Activated CD4-positive, CD25-positive, alpha-beta regulatory T cell treated with anti-CD3 and anti-CD28 coated beads, Interleukin-2, amount 50 U/mL, for 72 hours (primary cell): ENCODE measurements at places on chromosomes 16 and 17.

- no peak for DNase-seq
These were observed 180.8 kb upstream of the CACNG3 start for GRCh38 chr16:24075302-24075701.

DNA sequence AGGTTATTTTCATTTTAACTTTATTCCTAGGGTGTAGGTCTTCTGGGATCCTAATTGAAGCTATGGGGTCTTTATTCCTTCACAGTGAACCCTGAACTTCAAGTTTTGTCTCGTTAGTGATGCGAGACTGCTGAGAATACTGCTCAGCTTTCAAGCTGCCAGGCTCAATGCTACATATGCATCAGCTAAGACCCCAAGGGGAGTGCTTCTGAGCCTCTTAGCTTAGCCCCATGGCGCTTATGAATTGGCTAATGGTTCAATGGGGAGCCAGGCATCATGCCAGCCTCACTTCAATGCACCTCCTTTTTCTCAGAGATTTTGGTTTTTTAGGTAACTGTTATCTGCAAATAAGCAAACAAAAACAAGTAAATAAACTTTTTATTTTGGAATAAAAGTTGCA is 94.1 kb upstream of the SIAH1 start:
- DNase-seq: no peak

DNA sequence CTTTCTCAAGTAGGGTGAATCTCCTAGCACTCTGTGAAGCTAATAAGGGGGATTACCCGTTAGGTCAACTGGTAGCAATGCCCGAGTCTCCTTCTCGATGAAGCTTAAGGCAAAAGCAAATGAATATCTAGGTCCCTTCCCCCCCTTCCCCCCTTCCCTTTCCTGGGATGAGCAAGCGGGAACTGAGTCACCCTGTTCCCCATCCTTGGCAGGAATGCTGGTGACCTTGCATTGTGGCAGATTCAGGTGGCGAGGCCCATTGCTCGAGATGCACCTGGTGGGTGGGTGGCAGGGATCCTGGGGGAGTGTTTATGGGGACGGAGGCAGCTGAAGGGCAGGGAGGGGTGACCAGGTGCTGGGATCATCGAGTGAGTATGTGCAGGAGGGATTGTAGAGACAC is 7.1 kb downstream of the NXPH3 start:
- no peak for DNase-seq

GRCh38 chr17:42555122-42555622 is 2.4 kb downstream of the HSD17B1 start:
- DNase-seq: no peak

- no peak for DNase-seq
These were observed 33.9 kb downstream of the GSE1 start for GRCh38 chr16:85646976-85647375.

- DNase-seq: no peak
These were observed 9.7 kb downstream of the CTCF start for GRCh38 chr16:67571981-67572431.

GRCh38 chr16:24950275-24950674 is 64.9 kb downstream of the ARHGAP17 start:
- DNase-seq: no peak

GRCh38 chr16:1830213-1830612 is 3.2 kb downstream of the FAHD1 start:
- no peak for DNase-seq

- DNase-seq: no peak
These were observed 968 bp upstream of the PRKAR1A start for GRCh38 chr17:68511254-68511670.

- no peak for DNase-seq
These were observed 77.4 kb downstream of the ANKFN1 start for GRCh38 chr17:56230660-56231059.

DNA sequence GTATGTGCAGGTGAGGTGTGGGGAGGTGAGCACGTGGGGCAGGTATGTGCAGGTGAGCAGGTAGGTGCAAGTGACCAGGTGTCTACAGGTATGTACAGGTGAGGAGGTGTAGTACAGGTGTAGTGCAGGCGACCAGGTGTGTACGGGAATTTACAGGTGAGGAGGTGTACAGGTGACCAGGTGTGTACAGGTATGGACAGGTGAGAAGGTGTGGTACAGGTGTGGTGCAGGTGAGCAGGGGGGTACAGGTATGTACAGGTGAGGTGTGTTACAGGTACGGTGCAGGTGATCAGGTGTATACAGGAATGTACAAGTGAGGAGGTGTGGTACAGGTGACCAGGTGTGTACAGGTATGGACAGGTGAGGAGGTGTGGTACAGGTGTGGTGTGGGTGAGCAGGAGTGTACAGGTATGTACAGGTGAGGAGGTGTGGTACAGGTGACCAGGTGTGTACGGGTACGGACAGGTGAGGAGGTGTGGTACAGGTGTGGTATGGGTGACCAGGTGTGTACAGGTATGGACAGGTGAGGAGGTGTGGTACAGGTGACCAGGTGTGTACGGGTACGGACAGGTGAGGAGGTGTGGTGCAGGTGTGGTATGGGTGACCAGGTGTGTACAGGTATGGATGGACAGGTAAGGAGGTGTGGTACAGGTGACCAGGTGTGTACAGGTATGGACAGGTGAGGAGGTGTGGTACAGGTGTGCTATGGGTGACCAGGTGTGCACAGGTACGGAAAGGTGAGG is 12.8 kb upstream of the DBNDD1 start:
- no peak for DNase-seq

- no peak for DNase-seq
These were observed 35.2 kb downstream of the CIBAR2 start for GRCh38 chr16:85077039-85077438.

- peak; percentile 13 for DNase-seq
These were observed 71.5 kb upstream of the NKD1 start for GRCh38 chr16:50476486-50477255.

GRCh38 chr17:31476525-31477416 is 85.3 kb downstream of the RAB11FIP4 start:
- no peak for DNase-seq

GRCh38 chr17:17018612-17019429 is 23.4 kb upstream of the MPRIP start:
- DNase-seq: no peak
